Tibial nerve (tissue), 4 donors: ENCODE measurements at places on chromosomes 2 and 18.

- no peak for DNase-seq
Observed at GRCh38 chr18:63162271-63163014, 157.1 kb downstream of the BCL2 start.

GRCh38 chr2:98712145-98712544 lies 18.8 kb downstream of the MGAT4A start:
- DNase-seq: no peak

DNA sequence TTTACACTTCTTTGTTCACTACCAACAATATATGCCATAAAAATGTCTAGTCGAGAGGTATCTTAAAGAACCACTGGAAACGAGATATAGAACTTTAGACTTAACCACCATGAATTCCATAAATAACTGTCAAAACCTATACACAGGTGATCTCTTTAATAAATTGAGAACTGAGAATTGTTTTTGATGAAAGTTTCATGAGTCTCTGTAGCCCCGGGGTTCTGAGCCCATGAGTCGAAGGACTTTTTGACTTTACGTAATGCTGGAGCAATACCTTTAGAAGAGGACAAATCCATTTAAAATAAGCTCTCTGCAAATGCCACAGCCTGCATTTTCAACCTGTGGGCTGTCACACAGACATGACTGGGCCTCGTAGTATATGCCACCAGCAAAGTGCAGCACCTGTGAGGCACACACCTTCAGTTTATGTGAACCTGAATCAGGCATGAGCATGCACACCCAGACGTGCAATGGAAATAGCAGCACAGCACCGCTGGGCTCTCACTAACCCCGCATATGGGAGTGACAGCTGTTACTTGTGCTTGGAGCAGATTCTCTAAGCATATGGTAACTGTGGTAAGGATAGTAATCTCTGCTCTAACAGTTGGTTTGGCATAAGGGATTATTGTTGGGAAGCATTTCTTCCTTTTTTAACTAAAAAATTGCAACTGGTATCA lies 383.2 kb downstream of the SOCS6 start:
- DNase-seq: no peak

DNA sequence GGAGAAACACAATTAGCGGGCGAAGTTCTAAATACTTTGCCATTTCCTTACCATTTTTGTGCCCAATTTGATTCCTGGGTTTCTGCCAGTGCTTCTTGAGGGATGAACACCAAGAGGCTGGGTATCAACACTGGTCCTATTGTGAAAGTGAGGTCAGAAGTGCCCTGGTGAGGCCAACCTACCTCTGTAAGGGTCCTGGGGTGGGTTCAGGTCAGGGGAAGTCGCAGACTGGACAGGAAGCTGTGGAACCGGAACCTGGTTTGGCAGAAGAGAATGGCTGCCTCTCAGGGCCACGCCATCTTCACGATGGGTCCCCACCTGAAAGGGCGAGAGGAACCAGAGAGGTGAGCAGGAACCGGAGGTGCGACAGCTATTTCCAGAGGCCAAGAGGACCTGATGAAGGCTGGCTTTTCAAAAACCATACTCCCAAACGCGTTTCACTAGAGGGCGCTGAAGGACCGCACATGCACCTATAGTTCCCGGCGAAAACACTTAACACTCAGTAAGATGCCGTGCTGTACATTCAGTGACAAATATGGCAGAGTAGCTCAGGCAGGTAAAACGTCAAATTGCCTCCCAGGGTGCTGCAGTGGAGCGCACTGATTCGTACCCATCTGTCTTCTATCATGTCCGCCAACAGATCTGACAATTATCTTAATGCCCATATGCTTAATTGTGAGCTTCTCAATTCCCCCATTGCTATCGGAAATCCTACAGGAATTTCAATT lies 275.3 kb upstream of the CCDC68 start:
- DNase-seq: peak; percentile 93

- no peak for DNase-seq
Observed at GRCh38 chr2:171109571-171109970, 51.1 kb downstream of the TLK1 start.

GRCh38 chr2:151251012-151251411 lies 10.7 kb downstream of the RBM43 start:
- DNase-seq: no peak

DNA sequence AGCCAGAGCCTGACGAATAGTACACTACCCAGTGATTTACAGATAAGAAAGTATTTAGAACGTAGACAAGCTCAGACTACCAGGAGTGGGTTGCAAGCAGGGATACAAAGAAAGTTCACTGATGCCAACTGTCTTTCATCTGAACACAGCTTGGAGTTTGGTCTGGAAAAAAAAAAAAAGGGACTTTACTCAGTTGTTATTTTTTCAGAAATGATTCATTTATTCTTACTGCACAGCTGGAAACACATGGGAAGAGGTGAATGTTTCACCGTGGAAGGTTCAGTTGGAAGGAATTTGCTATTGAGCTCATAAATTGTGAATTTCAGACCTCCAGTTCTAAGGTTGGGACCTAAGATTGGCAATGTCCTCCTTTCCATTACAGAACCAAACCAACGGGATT lies 259.7 kb downstream of the ETAA1 start:
- DNase-seq: no peak

DNA sequence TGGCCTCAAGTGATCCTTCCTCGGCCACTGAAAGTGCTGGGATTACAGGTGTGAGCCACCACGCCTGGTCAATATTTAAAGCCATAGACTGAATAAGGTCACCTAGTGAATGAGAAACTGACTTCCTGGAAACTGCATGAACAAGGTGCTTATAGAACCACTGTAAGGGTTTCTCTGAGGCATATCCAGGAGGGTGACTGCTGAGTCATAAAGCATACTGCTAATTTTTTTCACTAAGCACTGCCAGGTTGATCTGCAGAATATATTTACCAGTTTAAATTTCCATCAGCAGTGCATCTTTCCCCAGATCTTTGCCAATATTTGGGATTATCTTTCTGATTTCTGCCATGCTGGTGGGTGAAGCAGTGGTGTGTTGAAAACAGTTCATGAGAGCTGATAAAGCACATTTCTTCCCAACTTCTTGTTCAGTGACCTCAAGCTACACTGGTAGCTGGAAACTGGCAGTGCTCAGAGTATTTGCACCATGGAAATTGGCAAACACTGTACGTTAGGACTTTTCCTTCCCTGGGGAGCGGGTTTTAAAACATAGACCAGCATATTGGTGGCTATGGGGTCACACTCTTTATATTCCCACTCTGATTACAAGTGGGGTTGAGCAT lies 4.2 kb upstream of the CLIP4 start:
- DNase-seq: no peak

DNA sequence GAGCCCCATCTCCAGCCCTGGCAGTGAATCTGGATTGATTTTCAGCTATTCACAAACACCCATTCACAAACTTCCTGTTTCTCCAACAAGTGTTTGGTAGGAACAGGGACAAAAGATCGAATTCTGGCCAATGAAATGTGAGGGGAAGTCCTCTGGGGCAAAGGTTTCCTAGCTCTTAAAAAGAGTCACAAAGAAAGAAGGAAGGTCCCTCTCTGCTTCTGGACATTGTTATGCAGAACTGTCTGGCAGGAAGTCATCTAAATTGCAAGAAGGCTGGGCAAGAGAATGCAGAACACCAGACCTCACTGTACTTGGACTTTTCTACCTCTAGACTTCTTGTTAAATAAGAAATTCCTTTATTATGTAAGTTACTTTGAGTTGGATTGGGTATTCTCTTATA lies 137.3 kb downstream of the CCDC148 start:
- DNase-seq: no peak

GRCh38 chr2:240987588-240987987 lies 10.8 kb upstream of the SNED1 start:
- peak; percentile 11 for DNase-seq

DNA sequence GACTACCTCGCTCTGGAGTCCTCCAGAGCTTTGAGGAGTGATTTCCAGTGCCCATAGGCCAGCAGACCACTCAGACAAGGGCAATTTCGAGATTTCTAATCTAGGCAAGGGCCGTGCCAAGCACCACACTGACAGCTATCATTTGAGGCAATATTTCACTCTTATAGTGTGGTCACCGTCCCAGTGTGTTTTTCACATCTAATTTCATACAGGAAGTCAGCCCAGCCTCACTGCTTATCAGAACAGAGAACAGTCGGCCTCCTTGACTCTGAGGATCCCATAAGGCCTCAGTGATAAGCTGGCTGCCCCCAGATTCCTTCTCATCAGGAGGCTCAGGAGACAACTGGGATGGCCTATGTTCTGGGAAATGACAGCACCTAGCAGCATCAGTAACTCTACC lies 581 bp downstream of the CAPN14 start:
- DNase-seq: no peak

DNA sequence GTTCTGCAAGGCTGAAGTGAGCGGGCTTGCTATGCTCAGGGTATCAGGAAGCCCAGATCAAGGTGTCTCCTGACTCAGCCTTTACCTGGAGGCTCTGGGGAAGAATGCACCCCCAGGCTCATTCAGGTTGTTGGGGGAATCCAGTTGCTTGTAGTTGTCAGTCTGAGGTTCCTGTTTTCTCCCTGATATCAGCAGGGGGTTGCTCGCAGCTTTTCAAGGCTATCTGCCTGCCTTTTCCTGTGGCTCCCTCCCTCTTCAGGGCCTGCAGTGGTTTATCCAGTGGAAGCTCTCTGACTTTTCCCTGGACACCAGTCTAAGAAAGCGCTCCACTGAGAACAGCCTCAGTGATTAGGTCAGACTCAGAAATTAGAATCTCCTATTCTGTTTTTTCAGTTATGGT lies 116.6 kb downstream of the PTPRM start:
- DNase-seq: no peak

- DNase-seq: no peak
Observed at GRCh38 chr2:234046521-234046920, 4.0 kb upstream of the SPP2 start.

DNA sequence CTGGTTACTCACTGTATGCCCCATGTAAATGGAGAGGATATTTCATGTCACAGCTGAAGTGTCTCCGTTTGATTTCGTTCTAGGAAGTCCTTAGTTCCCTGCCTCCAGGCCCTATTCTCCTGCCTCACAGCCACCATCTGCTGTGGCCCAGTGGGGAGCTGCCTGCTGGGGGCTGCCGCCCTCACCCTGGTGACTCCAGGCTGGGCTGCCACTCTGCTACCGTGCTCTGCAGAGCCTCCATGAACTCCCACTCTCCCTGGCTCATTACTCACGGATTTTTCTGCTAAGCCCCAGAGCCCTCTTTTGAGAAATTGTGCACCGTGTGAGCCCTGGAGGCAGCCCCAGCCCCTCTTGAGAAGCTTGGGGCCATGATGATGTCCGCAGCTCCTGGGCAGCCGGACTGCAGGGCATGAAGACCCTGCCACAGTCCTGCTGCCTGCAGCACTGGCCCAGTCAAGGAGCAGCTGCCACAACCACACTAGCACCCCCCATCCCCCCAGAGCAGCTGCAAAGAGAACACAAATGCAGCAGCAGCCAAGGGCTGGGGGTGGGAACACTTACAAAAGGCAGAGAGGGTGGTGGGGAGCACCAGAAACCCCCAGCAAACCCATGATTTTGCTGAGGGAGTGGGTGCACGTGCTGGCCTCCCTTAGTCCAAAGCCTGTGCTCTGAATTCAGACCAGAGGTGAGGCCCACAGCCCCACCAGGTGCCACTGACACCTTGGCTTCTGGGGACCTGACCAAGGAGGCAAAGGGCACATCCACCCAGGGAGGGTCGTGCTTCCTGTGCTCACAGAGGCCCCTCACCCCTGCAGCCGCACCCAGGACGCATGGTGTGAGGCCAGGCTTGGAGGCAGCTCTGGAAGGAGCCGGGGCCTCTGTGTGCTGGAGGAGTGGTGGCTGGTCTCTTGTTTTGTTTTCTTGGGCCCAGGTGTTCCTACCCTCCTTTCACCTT lies 270.2 kb upstream of the RAB6C start:
- no peak for DNase-seq

- DNase-seq: no peak
Observed at GRCh38 chr2:118291251-118291880, 203.1 kb downstream of the INSIG2 start.

DNA sequence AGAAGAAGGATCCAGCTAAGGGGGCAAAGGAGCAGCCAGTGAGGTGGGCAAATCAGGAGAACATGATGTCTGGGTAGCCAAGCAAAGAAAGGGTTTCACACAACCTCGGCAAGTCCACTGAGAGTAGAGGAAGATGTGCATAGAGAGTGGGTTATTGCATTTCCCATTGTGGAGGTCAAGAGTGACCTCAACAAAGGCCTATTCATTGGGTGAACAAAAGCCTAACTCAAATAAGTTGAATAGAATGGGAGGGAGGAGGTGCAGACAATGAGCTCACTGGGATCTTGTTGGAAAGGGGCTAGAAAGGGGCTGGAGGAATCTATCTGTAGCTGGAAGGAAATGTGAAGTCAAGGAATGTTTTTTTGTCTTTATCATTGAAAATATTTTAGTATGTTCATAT lies 14.0 kb upstream of the PDCL3 start:
- no peak for DNase-seq

GRCh38 chr18:3878401-3878800 lies 428.4 kb downstream of the TGIF1 start:
- DNase-seq: no peak

DNA sequence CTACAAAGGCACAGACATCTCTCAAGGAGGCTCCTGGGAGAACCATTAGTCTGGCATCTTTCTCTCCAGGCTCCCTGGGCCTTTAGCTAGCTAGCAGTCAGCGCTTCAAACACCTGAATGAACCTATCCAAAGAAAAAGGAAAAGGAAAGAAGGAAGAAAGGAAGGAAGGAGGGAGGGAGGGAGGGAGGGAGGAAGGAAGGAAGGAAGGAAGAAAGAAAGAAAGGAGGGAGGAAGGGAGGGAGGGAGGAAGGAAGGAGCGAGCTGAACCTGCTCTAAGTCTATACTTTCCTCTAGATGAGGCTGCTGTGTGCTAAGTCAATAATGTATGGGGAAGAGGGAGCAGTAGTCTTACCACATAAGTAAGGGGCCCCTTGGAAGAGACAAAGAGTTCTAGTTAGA lies 5.1 kb upstream of the BCL11A start:
- no peak for DNase-seq

DNA sequence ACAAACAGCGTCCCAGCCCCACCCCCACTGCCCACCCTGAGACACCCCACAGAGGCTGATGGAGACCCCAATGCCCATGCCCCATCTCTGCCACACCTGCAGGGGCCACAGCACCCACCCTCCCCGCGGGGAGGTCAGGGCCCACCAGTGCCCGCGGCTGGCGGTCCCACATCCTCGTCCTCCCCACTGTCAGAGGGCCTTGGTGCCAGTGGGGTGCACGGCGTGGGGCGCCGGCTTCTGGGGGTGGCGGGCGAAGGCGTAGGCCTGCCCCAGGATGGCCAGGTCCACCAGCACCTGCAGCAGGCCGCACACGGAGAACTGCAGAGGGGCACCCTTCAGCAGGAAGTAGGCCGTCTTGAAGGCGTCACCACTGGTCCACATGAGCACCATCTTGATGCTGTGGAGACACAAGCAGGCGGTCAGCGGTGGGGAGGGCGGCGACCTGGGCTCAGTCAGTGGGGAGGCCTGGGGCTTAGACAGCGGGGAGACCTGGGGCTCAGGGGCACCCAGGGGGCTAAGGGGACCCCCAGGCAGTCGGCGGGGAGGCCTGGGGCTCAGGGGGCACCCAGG lies 47.6 kb downstream of the SLC66A2 start:
- DNase-seq: no peak

DNA sequence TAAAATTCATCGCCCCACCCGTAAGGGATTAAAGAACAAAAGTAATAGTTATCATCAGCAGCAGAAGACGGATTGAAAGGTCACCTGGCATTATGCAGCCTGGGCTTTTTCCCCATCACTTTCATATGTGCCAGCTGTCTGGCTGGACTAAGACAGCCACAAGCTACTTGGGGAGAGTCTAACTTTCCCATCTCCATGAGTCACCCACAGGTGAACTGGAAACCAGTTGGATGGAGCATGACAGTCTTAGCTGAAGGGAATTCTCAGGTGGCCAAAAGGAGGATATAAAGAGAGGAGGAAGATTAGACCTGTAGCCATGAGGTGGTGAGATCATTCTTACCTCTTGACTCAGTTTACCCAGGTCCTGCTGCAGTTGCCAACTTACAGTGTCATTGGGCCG lies 7.0 kb upstream of the FAM178B start:
- no peak for DNase-seq
